Left ventricle myocardium inferior (tissue), 1 donor: ENCODE measurements at places on chromosomes 12 and 14. TPM values are rescaled to one million over a fixed set of nuclear protein-coding genes. Genes with fewer than 3 reads are reported as not detected.
A peak's percentile ranks its signal among the peaks of the same experiment; 100 is the strongest.

Gene NGB
- total RNA-seq: not detected

Gene KLRD1
- total RNA-seq: 1.4 TPM

Gene MIPOL1
- total RNA-seq: 8.9 TPM

Gene KITLG
- 8.6 TPM for total RNA-seq

Gene TMPRSS12
- not detected for total RNA-seq

- no peak for DNase-seq
- H3K27ac ChIP-seq: no peak overlapping the region
- peaks cover 19% of the 10 kb centered on the region for H3K4me1 ChIP-seq
- H3K27me3 ChIP-seq: peaks cover 74% of the 10 kb centered on the region
- H3K4me3 ChIP-seq: no peak overlapping the region
Measured at GRCh38 chr14:104121142-104121541, 17.2 kb upstream of the KIF26A start.

DNA sequence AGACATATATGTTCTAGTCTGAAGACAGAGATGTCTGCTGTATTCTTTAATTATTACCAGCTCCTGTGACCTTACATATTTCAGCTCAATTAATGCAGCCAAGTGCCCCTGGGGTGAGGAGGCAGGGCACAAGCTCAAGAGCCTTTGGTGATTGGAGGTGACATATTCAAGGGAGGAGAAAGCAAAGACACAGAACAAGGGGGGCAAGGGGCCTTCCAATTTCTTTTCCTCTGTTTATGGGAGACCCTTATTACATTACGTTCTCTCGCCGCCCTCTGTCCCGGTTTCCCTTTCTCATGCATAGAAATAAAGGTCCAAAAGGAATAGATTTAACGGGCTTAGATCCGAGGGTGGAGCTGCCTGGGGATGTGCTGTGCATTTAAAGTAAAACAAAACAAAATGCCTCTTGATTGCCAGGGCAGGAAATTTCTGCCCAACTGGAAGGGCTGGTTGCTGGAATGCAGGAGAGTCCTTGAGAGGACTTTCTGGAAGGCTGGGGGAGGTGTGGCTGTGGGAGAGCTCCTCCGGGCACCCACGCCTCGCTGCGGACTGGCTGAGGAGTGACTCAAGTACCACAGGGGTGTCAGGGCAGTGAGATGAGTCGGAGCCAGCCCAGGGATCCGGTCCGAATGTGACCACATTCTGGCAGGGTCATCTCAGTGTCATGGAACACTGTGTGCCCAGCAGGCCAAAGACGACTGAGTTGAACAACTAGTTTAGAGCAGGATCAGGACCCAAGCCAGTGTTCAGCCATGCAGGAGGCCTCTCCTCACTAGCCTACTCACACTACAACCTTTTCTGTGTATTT, 32.1 kb upstream of the GSG1 start:
- no peak overlapping the region for H3K4me3 ChIP-seq
- no peaks in the 10 kb centered on the region for H3K4me1 ChIP-seq
- H3K27ac ChIP-seq: no peak overlapping the region
- DNase-seq: no peak
- no peaks in the 10 kb centered on the region for H3K27me3 ChIP-seq
- no peaks in the 10 kb centered on the region for H3K36me3 ChIP-seq

- peak overlapping the region; percentile 48 for H3K4me3 ChIP-seq
- peak overlapping the region; percentile 83 for H3K27ac ChIP-seq
- peaks cover 24% of the 10 kb centered on the region for H3K4me1 ChIP-seq
Measured at GRCh38 chr14:102479777-102480176, 29.8 kb downstream of the ANKRD9 start.

DNA sequence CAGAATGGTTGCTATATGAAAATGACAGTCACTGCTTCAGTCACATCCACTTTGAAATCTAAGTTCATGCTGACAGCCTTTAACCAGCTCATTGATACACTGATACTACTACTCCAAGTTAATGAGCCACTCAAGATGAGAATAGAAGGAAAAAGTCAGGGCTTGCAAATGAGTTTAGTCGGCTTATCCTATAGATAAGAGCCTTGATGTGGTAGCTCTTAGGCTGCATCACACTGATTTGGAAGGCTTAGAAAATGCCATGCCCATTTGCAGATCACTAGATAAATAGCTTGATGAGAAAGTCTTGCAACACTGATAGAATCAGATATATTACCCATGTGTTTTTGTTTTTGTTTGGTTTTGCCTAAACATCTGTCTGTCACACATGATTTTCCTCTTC, 251.4 kb upstream of the ATXN7L3B start:
- H3K27me3 ChIP-seq: no peaks in the 10 kb centered on the region
- DNase-seq: no peak
- no peak overlapping the region for H3K4me3 ChIP-seq
- no peaks in the 10 kb centered on the region for H3K4me1 ChIP-seq

DNA sequence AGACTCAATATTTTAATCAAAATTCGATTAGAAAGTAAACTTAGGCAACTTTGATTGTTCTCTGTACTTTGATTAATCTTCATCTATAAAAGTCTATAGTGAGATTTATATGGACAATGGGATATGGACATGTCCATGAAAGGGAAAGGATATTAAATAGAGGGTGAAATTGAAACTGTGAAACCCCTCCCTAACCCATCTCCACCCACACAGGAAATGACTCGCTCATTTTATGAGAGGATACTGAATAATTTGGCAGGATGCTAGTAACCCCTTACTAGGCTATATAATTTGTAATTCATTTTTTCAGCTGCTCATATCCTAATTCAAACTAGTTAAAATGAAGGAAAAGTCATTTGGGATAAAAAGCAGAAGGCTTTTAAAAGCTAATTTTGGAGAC, 328.0 kb upstream of the ATP2B1 start:
- H3K36me3 ChIP-seq: no peaks in the 10 kb centered on the region
- DNase-seq: no peak
- H3K27ac ChIP-seq: no peak overlapping the region
- no peaks in the 10 kb centered on the region for H3K4me1 ChIP-seq

DNA sequence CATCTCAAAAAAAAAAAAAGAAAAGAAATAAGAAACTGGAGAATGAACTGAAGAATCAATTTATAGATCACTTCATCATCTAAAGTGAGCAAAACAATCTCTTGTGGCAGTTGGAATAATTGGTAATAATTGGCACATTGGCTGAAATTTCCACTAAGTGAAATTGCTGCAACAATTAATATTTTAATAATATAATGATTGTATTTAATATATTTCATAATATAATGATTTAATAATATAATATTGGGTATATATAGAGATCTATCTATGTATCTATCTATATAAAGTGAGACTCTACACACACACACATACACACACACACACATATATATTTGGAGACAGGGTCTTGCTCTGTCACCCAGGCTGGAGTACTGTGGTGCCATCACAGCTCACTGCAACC, 81.2 kb upstream of the PRICKLE1 start:
- no peaks in the 10 kb centered on the region for H3K27me3 ChIP-seq
- peaks cover 6% of the 10 kb centered on the region for H3K4me1 ChIP-seq
- H3K4me3 ChIP-seq: no peak overlapping the region

- no peaks in the 10 kb centered on the region for H3K27me3 ChIP-seq
- no peaks in the 10 kb centered on the region for H3K4me1 ChIP-seq
- no peak overlapping the region for H3K27ac ChIP-seq
- no peak for DNase-seq
Measured at GRCh38 chr12:90999966-91000365, 4.8 kb downstream of the EPYC start.

DNA sequence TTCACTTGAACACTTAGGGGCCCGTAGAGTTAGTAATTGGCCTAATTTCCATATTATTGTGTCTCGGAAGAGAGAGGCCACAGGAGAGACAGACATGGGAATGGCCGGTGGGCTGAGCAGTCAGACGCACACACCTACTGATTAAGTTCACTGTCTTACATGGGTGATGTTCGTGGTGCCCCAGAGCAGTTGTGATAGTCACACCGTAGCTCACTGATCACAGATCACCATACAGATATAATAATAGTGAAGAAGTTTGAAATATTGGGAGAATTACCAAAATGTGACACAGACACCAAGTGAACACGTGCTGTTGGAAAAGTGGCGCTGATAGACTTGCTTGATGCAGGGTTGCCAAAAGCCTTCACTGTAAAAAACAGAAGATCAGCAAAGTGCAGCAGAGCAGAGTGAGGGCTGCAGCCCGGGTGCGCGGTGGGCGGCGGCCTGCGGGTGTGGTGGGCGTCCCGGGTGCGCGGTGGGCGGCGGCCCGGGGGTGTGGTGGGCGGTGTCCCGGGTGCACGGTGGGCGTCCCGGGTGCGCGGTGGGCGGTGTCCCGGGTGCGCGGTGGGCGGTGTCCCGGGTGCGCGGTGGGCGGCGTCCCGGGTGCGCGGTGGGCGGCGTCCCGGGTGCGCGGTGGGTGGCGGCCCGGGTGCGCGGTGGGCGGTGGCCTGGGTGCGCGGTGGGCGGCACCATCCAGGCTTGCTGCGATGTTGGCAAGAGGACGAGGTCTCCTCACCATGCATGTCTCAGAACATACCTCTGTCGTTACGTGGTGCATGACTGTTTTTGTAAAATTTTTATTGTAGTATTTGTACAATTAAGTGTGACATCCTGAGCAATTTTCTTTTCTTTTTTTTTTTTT, 34.3 kb upstream of the TEX22 start:
- H3K36me3 ChIP-seq: peaks cover 30% of the 10 kb centered on the region
- DNase-seq: peak; percentile 38
- H3K27me3 ChIP-seq: no peaks in the 10 kb centered on the region
- peaks cover 8% of the 10 kb centered on the region for H3K4me1 ChIP-seq
- H3K27ac ChIP-seq: no peak overlapping the region

GRCh38 chr14:104200106-104200505, 61.7 kb downstream of the KIF26A start:
- H3K4me3 ChIP-seq: no peak overlapping the region
- no peaks in the 10 kb centered on the region for H3K4me1 ChIP-seq
- H3K27me3 ChIP-seq: peaks cover 31% of the 10 kb centered on the region
- no peak overlapping the region for H3K27ac ChIP-seq
- no peaks in the 10 kb centered on the region for H3K36me3 ChIP-seq

DNA sequence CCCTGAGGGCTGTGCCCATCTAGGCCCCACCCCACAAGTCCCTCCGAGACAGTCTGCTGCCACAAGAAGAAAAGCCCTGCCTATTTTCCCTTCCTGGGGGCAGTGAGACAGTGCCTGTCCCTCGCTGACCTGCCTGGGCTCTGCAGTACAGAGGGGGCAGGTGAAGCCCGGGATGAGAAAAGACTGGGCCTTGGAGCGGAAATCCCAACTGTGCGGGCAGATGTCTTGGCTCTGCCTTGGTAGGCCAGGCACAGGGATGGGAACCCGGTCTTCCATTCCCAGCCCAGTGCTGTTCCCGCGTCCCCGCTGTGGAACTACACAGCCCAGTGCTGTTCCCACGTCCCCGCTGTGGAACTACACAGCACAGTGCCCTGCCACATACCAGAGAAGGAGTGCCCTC, 12.8 kb upstream of the NXPH4 start:
- peaks cover 94% of the 10 kb centered on the region for H3K36me3 ChIP-seq
- no peak for DNase-seq
- H3K27ac ChIP-seq: no peak overlapping the region
- peaks cover 16% of the 10 kb centered on the region for H3K4me1 ChIP-seq
- no peak overlapping the region for H3K4me3 ChIP-seq

DNA sequence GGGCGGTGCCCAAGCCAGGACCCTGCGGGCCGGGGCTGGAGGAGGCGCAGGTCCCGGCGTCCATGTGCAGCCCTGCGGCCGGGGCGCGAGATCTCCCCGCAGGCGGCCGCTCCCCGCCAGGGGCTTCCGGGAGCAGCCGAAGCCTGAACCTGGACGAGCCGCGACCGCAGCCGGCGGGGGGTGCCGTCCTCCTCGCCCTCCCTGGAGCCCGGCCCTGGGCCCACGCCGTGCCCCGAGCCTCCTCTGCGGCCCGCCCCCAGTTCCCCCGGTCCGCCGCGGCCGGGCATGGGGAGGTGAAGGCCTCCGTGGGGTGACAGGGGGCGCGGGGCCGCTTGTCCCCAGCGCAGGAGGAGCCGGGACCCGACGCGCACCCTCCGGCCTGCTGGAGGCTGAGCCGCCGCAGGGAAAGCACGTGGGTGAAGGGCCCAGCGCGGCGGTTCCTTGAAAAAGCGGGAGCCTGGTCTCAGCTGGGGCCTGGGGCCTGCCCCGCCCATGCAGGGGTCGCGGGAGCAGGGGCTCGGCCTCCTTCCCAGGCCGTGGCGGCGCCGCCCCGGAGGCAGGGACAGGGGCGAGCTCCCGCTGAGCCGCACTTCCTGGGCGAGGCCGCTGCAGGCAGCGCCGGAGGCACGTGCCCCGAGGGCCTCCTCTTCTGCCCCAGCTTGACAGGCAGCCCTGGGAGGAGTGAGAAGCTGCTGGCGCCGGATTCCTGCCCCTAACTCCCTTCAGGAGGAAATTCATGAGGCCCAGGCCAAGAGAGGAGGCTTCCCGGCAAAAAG, 55.6 kb upstream of the PPP2R5C start:
- H3K36me3 ChIP-seq: no peaks in the 10 kb centered on the region
- peak overlapping the region; percentile 85 for H3K27ac ChIP-seq
- peak overlapping the region; percentile 64 for H3K4me3 ChIP-seq
- H3K4me1 ChIP-seq: peaks cover 27% of the 10 kb centered on the region
- DNase-seq: peak; percentile 73

DNA sequence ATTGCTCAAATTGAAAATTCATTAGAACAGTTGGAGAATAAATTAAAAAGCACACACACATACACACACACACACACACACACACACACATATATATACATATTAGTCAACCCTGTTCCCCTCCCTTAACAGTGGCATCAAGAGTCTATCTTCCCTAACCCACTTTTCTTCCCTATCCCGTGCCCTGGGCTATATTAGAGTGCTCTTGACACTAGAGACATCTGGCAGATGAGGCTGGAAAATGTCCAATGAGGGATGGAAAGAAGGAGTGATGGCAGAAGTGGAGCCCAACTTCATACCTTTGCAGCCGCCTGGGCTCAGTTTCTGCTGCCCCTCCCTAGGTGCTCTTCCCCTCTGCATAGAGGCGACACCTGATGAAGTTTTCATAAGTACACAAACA, 172.4 kb upstream of the NUDT4 start:
- no peaks in the 10 kb centered on the region for H3K27me3 ChIP-seq
- no peak overlapping the region for H3K4me3 ChIP-seq
- H3K36me3 ChIP-seq: no peaks in the 10 kb centered on the region

DNA sequence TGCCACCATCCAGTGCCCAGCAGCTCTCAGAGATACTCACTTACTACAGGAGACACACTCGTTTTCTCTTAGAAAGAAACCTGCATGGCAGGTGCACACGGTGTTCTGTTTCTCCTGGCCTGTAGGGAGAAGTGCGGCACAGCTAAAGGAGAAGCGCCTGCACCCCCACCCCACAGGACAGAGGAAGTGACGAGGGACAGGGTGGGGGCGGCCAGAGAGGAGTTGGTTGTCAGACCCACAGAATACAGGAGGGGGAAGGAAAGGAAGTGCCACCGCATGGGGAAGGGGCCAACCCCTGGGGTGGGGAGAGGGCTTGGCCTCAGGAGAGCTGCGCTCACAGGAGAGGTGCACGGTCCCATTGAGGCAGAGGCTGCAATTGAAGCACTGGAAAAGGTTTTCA, 8.8 kb downstream of the TNFRSF1A start:
- no peaks in the 10 kb centered on the region for H3K27me3 ChIP-seq
- H3K36me3 ChIP-seq: peaks cover 67% of the 10 kb centered on the region
- H3K27ac ChIP-seq: peak overlapping the region; percentile 99
- no peak overlapping the region for H3K4me3 ChIP-seq
